CD4-positive, CD25-positive, alpha-beta regulatory T cell (primary cell): ENCODE measurements at places on chromosomes 13 and 19.

- DNase-seq = no peak
These were observed 99.6 kb downstream of the SUCLA2 start for GRCh38 chr13:47901441-47901840.

DNA sequence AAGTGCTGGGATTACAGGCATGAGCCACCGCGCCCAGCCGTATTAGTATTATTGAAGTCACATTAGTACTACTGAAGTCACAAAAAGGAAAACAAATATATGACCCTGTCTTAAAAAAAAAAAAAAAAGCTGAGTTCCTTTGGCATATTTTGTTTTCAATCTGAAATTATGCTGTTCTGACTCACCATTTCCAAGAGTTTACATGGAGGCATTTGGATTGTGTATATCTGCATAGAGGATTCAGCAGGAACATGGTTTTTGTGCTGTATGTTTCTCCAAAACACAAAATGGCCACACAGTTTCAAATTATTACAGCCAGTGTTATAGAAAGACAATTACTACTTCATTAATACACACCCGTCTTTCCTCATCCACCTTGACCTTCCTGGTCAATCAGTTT, 103.5 kb upstream of the TSC22D1 start:
- DNase-seq = no peak

DNA sequence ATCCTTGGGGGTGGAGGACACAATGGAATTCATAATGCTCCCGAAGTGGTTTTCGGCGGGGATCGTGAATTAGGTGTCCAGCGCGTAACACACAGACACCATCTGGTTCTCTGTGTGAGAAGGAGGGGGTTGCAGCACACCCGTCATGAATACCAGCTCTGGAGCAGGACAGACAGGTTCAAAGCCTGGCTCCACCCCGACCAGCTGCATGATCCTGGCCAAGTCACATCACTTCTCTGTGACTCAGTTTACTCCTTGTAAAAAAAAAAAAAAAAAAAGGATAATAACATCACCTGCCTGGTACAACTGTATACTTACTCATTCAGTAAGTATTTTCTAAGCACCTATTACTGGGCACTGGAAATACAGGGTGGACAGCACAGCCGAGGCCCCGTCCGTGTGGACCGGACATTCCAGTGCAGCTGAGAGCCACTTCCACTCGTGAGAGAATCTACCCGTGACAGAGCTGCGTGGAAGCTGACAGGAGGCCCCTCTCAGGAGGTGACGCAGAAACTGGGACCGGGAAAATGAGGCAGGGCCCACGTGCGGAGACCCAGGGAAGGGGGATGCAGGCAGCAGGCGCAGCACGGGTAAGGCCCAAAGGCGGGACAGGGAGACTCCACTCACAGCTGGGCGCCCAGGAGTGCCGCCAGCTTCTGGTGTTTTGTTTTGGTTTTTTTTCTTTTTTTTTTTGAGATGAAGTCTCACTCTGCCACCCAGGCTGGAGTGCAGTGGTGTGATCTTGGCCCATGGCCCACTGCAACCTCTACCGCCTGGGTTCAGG, 12.0 kb downstream of the RDH13 start:
- no peak for DNase-seq

DNA sequence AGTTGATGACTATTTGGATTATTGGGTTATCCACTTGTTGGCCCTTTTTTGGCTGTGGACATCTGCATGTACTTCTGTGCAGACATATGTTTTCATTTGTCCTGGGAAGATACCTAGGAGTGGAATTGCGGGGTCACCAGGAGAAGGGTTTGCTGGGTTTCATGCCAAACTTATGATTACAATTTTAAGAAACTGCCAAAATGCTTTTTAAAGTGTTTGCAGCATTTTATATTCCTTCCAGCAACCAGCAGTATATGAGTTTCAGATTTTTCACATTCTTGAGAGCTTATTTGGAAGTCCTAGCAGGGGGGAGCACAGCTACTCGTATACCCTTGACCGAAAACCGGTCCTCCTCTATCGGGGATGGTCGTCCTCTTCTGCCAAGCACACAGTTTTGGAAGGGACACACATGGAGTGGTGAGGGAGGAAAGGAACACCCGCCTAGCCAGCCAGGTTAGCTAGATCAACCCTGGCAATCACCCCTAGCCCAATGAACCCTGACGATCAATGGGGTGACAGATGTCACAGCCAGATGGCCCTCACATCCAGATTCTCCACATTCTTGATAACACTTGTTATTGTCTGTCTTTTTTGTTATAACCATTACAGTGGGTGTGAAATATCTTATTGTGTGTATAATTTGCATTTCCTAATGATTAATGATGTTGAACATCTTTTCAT, 26.7 kb upstream of the RNF113B start:
- DNase-seq = no peak

DNA sequence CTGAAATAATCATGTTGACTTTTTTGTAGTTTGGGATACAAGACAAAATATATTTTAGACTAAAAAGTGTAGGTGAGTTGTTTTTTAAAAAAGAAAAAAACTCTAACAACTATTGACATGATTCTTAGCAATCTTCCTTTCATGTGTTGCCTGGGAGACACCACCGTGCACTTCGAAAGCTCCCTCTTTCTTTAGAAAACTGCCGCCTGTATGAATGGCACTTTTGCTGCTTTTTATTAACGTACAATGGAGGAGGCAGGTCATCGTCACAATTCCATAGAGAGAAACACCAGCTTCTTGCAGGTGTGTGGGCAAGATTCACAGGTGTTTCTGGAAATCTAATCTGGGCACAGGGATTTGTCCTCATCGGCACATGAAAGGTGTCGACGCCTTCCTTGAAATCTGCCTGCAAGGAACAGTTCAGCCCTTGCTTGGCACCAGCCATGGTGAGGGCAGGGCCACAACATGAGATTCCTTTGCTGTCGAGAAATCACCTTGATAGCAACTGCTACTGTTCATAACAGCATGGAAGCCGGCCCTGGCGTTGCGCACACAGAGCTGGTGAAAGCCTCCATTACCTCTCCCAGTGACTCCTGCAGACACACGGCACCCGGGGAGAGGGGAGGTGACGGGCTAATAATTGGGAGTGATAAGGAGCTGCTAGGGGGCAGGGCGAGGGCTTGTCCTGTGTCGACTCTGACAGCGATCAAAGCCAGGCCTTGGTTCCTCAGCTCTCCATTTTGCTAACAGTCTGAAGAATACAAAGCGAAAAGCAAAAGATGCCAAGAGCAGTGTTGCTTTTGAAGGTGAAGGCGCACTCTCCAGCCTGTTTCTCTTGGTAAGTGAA, 66.5 kb downstream of the EFNB2 start:
- DNase-seq = no peak

GRCh38 chr19:291561-292280, 518 bp upstream of the PLPP2 start:
- no peak for DNase-seq

GRCh38 chr19:16367261-16367683, 42.6 kb downstream of the KLF2 start:
- peak; percentile 93 for DNase-seq

DNA sequence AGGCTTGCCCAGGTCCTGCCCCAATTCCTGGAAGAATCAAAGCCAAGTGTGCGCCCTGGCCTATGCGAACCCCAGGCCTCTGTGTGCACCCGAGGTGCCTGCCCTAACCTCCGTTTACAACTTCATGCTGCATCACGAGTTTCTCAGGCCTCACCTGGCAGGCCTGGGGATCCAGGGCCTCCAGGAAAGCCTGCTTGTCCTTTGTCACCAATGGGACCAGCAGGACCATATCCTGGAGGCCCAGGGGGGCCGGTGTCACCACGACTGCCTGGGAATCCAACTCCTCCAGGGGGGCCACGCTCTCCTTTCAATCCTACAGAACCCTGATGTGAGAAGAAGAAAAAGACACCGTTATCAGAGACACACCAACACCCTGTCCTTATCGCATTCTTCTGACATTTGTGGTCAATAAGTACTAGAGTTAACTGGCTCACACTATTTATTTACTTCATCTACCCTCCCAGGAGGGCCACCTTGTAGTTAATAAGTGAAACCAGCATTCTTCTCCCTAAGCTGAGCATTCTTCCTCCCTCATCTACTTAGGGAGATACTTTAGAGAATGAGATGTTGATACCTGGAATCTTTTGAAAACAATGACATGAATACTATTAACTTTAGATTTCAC, 120.6 kb downstream of the COL4A1 start:
- no peak for DNase-seq

DNA sequence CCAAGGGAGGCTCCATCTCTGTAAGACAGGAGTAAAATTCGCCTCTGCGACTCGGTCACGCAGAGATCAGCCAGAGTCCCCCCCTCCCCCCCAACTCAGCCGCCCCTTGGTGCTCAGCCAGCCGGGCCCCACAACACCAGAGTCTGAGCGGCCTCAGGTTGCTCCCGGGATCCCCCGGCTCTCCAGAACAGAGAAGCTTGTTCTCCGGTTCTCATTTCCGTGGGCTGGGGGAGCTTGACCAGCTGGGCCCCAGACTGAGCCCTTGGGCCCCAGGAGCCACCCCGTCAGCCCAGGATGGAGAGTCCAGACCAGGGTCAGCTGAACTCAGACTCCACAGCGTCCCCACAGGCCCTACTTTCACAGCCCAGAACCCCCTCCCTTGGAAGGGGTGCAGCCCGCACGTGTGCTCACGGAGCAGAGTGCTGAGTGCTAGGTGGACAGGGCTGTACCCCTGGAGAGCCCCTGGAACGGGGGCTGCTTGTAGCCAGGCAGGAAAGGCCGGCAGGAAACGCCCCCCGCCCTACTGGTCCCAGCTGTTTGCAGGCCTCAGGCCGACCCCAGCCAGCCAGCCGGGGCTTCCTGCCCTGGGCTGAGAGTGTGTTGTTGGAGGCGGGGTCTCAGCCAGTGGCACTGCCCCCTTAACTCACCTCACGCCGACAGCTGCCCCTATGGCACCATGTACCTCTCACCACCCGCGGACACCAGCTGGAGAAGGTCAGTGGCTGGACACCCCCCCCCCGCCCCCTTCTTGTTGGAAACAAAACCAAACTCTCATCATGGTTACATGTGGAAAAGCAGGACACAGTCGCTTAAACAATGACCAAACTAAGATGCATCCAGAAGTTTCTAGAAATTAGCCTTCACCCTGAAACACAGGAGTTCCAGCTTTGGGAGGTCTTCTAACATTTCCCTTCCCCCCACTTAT, 44.4 kb downstream of the COMP start:
- no peak for DNase-seq

GRCh38 chr13:50891206-50891605, 18.4 kb upstream of the RNASEH2B start:
- DNase-seq = no peak

DNA sequence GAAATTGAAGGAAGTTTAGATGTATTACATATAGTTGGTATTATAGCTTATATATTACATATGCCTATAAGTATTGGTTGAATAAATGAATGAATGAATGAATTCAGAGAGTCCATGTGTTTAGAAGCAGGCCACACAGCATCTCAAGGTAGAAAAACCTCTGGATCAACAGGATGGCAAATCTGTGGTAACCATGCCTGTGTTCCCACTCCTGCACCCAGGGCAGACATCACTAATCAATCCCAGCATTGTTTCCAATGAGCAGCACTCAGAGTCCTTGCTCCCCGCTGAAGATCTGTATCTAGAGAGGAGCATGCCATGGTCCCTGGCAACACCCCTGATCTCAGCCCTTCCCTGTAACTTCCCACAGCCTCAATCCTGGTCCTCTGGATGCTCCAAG, 944 bp downstream of the CEACAM19 start:
- no peak for DNase-seq

DNA sequence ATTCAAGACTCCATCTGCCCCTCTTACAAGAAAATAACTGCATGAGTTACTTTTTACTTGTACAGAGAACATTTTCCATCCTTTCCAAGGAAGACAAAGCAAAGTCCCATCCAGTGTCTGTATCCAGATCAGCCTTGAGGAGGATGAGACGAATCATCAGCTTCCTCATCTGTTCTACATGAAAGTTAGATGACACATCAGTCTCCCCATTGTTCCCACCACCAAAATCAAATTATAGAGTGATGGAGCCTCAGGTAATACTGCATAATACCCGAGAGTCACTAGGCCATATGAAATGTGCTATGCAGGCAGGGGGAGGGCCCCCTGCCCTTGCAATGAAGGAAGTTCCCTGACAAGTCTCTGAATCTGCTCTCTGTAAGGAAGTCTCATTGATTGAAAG, 1244.6 kb upstream of the SLC10A2 start:
- DNase-seq = no peak

- no peak for DNase-seq
These were observed 28.9 kb downstream of the SMIM24 start for GRCh38 chr19:3451451-3451866.

DNA sequence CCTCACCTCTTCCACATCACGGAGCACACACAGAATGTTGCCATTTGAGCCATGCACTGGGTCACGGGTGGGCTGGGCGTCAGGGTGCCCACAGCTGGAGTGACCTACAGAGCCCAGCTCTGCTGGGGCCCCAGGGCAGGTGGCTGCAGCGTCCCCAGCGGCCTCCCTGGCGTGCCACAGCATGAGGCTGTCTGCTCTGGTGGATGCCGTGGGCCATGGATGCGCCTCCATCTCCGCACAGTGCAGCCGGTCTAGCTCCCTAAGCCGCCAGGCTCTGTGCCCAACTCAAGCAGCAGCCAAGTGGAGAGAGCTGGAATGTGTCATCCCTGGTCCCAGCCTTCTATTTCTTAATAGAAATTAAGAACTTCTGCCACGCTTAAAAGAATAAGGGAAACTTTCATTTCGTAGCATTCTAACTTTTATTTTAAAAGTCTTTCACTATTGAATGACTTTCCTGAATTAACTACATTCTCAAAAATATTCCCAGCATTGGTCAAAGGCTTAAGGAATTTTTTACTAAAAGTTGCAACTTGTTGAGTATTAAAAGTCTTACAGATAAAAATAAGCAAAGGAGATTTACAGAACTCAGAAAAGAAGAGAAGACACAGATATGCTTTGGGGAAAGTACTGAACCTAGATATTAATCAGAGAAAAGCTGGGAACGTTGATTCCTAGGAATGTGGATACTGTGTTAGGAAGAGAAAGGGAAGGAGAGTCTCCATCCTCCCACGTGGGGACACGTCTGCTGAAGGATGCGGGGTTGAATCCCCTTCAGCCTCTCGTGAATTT, 59.3 kb downstream of the ATP11A start:
- no peak for DNase-seq

- DNase-seq = no peak
These were observed 182.4 kb downstream of the GPC6 start for GRCh38 chr13:93409001-93409400.

DNA sequence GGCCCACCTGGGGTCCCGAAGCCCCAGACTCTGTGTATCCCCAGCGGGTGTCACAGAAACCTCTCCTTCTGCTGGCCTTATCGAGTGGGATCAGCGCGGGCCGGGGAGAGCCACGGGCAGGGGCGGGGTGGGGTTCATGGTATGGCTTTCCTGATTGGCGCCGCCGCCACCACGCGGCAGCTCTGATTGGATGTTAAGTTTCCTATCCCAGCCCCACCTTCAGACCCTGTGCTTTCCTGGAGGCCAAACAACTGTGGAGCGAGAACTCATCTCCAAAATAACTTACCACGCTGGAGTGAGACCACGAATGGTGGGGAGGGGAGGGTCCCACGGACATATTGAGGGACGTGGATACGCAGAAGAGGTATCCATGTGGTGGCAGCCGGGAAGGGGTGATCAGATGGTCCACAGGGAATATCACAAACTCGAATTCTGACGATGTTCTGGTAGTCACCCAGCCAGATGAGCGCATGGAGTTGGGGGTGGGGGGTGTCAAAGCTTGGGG, 1.0 kb upstream of the ICAM5 start:
- DNase-seq = no peak
